GM20000 (cell line): ENCODE measurements at places on chromosomes 11 and 22.

DNA sequence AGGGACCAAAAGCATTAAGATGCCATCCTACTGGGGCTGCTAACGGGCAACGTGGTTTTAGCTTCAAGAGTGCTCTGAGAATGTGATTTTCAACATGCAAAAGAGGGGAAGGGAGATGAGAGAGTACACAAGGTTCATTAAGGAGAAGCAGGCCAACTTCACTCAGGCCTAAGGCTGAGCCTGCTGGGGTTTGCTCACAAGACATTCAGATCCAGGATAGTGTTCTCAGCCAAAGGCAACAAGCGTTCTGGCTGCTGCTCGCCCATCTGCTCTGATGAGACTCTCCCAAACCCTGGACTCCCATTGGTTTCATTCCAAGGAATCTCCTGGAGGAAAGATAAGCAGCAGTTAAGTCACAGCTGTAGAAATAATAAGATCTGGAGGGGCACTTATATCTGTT is 23.6 kb upstream of the UPB1 start:
- no peak for DNase-seq

- DNase-seq: peak; percentile 13
These were observed 61.6 kb upstream of the PTPN5 start for GRCh38 chr11:18853086-18853720.

DNA sequence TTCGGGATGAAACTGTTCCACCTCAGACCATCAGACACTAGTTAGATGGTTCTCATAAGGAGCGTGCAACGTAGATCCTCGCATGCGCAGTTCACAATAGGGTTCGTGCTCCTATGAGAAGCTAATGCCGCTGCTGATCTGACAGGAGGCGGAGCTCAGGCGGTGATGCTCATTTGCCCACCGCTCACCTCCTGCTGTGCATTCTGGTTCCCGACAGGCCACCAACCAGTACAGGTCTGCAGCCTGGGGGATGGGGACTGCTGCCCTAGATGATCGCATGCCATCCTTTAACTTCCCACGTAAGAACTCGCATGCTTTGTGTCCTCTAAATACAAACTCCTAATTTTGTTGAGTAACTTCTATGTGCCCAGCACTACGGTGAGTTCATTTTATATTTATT is 62.6 kb downstream of the EFCAB6 start:
- no peak for DNase-seq

- DNase-seq: no peak
These were observed 11.5 kb upstream of the GLYAT start for GRCh38 chr11:58742981-58743880.

DNA sequence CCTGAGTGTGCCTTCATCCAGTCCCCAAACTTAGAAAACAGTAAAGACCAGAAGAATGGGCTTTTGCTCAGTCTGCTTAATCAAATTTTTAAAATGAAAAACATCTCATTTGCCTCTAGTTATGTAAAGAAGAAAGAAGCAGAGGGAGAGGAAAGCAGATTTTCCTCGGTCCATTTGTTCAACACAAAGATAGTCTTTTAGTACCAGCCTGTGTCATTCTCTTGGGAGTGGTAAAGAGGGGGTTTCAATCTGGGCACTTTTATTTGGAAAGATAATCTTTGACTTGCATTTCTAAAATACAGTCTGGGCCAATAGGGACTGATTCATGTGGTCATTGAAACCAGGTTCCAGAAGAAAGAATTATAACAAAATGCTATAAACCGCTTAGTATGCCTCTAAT is 29.5 kb downstream of the KREMEN1 start:
- DNase-seq: no peak

DNA sequence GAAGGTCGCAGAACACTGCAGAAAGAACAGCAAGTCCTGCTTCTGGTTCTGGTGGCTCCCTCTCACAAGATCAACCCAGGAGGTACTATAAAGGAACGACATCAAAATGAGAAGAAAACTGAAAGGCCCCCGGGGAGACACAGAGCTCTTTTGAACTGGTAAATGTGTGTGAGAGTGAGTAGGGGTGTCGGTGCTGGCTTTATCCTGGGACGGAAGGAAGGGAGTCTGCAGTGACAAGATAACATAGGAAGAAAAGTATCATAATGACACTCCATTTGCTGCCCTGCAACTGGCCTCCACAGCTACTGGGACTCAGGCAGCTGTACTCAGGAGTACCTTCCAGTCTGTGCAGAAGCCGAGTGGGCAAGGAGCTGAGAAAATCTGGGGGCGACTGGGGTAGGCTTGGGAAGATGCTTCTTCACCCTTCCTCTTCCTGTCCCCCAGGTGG is 60.9 kb downstream of the ENTHD1 start:
- no peak for DNase-seq

GRCh38 chr11:118171269-118172062 is 5.0 kb downstream of the SCN2B start:
- DNase-seq: peak; percentile 83

GRCh38 chr22:21074102-21074715 is 28.5 kb downstream of the LRRC74B start:
- no peak for DNase-seq

- DNase-seq: no peak
These were observed at the start of gene IZUMO1R for GRCh38 chr11:94303966-94304958. Gene IZUMO1R, plus strand, starts transcription at chr11:94304580. Its CDS starts 1,057 bp downstream, at chr11:94305637.

- peak; percentile 93 for DNase-seq
These were observed at the start of gene ZNF280B for GRCh38 chr22:22508274-22509176. Gene ZNF280B, minus strand, starts transcription at chr22:22508742. Its CDS starts 19,344 bp downstream, at chr22:22489398.

DNA sequence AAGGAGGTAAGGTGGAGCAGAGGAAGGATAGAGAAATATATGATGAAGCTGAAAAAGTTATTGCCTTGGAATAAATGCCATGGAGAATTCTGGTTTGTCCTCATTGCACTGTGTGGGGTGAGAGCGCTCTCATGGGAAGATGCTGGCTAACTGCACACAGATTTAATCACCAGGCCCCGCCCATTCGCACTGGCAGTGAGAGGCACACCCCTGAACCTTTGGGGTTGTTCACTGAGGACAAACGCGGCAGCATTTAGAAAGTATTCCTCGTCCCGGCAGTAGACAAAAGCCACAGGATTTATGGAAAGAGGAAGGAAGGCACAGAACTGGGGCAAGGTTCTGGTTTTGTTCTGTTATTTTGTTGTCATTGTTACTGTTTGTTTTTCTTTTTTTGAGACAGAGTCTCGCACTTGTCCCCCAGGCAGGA is 70.2 kb downstream of the MED15 start:
- no peak for DNase-seq

DNA sequence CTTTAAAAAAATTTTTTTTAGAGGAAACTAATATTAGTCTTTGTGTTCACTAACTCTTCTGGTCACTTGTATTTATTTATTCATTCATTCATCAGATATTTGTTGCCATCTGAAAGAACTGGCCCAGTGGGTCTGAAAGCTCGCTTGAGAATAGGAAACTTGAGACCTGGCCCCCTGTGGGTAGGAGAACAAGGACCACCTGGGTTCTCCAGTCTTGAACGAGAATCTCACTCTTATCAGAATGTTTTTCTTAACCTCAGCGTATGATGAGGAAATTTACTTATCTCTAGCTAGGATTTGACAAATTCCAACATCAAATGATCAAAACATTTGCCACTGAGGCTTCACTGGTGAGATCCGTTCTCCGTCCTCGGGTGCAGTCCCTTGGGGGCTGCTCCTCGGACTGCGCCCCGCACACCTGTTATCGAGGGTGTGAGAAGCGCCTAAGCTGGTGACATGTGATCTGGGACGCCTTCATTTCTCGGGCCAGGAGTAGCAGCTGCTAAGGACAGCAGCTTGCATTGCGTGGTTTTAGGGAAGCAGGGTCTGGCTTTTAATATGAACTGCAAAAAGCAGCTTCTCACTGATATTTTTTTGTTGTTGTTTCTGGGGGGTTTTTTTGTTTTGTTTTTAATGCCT is 6.3 kb downstream of the C22orf31 start:
- no peak for DNase-seq
